ENCODE measurements at places on chromosomes 13 and 19.
A peak's percentile ranks its signal among the peaks of the same experiment; 100 is the strongest.

DNA sequence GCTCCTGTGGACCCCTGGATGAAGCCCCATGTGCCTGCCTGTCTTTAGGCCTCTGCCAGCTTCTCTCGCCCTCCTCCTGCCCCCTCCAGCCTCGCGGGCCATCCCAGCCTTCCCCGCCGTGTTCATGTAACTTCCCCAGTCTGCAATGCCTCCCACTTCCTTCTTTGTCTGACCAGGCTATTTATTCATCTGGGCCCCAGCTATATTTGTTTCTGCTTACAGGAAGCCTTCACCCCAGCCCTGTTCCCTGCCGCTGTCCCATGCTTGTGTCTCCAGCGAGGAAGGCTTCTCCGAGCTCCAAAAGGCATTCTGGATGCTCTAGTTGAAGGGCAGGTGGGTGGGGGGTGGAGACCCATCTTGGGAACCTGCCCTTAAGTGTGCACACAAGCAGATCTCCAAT is 7.9 kb upstream of the C3 start:
- DNase-seq = no peak

DNA sequence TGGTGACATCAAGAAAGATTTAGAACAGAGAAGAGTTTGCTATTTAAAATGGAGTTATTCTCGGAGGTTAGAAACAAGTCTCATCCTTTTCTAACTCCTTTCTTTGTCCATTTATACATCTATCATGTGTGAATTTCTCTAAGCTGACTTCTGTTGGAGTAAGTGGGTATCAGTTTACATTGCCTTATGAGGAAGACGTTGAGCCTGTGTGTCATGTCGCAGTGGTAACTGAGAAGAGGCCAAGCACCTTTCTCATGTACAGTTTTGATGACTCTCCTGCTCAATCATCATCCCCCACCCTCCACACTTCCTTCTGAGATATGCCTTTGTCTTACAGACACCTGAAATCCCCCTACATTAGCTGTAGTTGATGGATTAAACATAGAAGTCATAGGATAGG is 624.8 kb downstream of the LIG4 start:
- peak; percentile 30 for DNase-seq

DNA sequence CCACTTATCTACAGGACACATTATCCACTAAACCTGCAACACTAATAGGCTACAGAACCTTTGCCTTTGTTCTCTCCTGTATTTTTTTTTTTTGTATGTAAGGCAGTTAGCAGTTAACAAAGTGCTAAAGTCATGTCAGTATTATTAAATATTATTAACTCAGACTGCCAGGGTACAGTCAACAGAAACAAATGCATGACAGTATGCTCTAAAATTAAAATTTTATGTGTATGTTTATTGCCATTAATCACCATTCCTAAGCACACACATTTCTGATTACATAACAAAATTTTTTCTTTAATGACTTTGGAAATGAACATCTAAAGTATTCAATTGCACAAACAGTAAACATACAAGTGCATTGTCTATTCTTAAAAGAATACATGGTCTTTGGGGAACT is 41.7 kb downstream of the XPO4 start:
- DNase-seq = no peak

GRCh38 chr19:19591133-19591825 is 27.2 kb downstream of the PBX4 start:
- peak; percentile 97 for DNase-seq

DNA sequence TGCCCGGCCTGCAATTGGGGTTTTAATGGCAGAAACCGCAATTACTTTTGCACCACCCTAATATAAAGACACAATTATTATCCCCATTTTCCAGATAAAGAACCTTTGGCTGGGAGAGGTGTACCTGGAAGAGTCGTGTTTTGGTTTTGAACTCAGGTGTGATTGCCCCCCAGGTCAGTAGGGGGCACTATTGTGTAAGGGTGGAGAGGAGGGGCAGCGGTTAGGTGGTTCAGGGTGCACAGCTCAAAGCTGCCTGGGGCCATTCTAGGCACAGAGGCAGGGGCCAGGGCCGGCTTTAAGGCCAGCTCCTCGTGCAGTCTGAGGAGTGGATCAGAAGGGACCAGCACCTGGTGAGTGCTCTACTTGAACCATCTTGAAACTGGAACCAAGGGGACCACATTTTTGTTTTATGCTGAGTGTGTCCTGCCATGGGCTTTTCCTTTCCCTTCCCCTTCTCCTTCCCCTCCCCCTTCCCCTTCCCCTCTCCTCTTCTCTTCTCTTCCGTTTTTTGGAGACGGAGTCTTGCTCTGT is 5.8 kb upstream of the FCGRT start:
- no peak for DNase-seq

DNA sequence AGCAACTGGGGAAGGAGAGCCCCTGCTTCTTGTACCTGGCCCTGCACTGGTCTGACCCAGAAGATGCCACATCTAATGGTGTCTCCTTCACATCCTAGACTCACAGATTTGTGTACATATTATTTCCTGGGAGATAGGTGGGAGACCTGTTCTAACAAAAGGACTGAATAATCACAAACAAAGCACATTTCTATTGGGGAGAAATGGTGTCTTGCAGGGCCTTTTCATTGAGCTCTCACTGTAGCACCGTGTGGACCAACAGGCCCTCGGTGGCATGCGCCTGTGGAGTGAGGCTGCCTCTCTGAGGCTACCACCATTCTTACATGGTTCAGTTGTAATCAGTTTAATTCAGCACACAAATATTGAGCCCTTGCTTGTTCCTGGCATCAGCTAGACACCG is 989 bp upstream of the SACS start:
- no peak for DNase-seq

DNA sequence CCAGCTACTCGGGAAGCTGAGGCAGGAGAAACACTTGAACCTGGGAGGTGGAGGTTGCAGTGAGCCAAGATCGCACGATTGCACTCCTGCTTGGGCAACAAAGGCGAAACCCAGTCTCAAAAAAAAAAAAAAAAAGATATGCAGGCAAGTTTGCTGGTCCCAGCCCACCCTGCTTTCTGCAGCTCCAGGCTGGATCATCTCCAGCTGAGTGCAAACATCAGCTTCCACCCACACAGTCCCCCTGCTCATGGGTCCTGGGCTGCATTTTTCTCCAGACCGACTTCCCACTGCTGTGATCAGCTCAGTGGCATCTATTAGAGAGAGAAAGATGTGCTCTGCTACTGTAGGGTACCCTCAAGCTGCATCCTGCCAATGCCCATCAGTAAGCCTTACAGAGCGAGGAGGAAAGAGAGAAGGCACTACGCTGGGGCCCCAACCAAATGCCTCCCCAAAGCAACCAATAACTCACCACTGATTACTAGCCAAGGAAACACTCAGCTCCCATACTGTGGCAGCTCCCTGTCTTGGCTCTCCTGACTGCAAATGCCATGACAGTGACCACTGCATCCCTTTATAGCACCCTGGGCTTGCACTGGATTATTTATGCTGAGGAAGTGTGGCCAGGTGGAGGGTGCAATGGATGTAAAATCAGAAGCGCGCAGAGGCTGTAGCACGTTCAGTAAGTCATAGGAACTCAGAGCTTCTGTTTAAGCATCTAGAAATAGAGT is 170.9 kb upstream of the ZNF507 start:
- DNase-seq = no peak

DNA sequence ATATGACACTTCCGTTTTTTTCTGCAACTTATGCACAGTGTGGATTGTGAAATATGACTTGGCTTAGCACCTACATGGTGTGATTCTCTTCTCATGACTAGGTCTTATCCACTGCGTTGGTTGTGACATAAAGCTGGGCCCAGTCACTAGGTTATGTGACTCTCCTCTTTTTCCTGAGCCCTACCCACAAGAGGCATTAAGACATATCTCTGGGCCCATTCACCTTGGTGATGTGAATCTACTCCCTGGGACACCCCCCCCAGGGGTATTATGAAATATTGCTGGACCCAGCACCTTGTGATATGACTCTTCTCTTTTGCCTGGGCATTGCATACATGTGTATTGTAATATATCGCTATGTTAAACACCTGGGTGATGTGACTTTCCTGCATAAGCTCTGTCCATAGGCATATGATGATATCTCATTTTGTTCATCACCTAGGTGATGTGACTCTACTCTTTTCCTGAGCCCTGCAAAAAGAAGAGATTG is 85.8 kb upstream of the ZNF43 start:
- no peak for DNase-seq

DNA sequence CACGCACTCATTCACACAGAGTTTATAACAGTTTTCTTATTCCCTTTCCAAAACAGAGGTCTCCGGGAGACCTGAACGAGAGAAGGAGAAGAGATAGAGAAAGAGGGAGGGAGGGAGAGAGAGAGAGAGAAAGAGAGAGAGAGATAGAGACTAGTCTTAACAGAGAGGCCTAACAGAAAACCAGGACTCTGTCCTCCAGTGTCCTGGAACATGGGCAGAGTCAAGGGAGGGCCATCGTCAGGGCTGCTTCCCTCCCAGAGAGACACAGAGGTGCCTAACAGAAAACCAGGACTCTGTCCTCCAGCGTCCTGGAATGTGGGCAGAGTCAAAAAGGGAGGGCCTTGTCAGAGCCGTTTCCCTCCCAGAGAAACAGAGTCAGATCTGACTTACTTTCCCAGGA is 78.7 kb downstream of the WTIP start:
- no peak for DNase-seq

- DNase-seq = peak; percentile 83
Observed at GRCh38 chr19:35140962-35141836, 1.9 kb upstream of the FXYD7 start.

All from MG63 (cell line).